Activated CD4-positive, alpha-beta T cell treated with anti-CD3 and anti-CD28 coated beads, Interleukin-2, amount 50 U/mL, for 4 hours (primary cell): ENCODE measurements at places on chromosomes 7 and 10.

- DNase-seq: no peak
These were observed 112.2 kb downstream of the EXOC4 start for GRCh38 chr7:133364959-133365690.

DNA sequence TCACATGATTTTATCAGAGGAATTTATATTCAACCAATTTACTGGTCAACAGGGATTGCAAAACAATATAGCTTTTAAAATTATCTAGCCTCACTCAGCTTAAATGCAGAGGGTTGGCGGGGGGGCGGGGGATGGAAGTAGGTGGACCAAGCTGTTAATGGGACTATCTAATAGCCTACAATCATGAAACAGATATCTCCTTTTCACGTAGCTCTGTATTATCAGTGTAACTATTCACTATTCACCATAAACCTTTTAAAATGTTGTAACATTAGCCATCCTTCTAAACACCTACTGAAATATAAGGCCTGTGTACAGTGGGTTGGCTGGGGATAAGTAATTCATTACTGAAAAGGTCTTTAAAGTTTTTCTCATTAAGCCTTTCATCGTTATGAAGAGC, 56.2 kb downstream of the MINDY3 start:
- DNase-seq: no peak

DNA sequence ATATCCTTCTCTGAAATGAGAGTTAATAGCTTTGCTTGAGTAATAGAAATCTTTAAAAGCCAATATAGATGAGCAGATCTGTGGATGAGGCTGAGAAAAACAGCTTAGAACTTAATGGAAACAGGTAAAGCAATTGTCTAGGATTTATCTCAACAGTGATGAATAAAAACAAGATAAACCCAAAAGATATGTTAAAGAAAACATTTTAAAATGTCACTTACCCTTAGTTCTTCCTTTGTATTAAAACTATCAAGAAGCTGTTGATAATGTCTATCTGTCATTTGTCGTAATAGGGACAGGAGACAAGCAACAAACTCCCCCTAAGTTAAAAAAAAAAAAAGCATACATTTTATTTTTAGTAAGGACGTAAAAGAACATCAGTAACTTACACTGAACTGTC, 272.1 kb upstream of the IMMP2L start:
- no peak for DNase-seq

GRCh38 chr7:21507627-21508343, 35.1 kb upstream of the DNAH11 start:
- peak; percentile 5 for DNase-seq

- DNase-seq: no peak
These were observed 32.1 kb downstream of the RBAK start for GRCh38 chr7:5077740-5078139.

- DNase-seq: no peak
These were observed 30.1 kb upstream of the CDHR3 start for GRCh38 chr7:105932835-105933477.

- DNase-seq: no peak
These were observed 170.6 kb upstream of the GRB10 start for GRCh38 chr7:50953303-50953702.

GRCh38 chr7:41969561-41970105, 266.7 kb upstream of the INHBA start:
- DNase-seq: no peak

GRCh38 chr10:53430974-53431373, 658.4 kb upstream of the MBL2 start:
- no peak for DNase-seq

GRCh38 chr10:5959142-5959541, 18.2 kb downstream of the IL15RA start:
- no peak for DNase-seq

DNA sequence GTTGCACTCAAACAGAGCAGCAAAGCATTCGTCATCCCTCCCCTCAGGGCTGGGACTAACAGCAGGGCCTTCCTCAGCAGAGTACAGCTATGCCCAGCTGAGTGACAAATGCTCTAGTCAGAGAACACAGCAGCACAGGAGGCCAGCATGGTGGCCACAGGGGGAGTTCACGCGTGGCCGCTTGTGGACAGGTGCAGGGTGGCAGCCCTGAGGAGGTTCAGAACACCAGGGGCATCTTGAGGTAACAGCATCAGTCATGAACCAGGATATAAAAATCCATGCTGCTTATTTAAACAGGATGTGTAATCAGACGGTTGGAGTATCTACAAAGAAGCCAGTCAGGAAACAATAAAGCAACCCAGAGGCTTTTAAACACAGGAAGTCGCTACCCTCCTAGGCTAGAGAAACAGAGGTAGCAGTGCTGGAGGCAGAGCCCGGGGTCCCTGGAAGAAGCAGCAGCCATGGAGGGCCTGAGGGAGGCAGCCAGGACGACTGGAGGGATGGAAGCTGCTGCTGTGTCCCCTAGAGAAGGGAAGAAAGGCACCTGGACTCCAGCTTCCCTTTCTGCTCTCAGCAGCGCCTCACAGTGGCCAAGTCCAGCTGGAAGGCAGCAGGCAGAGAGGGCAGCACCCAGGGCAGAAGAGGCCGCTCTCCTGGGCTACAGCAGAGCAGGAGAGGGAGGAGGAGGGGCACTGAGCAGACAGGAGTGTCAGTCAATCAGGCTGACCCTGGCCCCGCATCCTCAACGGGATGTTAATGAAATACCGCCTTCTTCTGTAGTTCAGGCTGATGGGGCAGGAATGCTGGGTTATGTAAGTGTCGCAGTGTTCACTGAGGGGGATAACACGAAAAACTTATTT, 70.8 kb upstream of the UCN3 start:
- DNase-seq: no peak

DNA sequence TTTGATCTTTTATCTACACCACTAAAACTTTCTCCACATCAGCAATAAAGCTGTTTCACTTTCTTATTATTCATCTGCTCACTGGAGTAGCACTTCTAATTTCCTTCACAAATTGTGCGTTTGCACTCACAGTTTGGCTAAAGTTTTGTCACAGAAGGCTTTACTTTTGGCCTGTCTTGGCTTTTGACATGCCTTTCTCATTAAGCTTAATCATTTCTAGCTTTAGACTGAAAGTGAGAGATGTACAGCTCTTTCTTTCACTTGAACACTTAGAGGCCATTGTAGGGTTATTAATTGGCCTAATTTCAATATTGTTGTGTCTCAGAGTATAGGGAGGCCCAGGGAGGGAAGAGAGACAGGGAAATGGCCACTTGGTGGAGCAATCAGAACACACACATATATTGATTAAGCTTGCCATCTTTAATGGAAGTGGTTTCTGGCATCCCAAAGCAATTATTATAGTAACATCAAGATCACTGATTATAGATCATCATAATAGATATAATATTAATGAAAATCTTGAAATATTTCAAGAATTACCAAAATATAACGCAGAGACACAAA, 512.5 kb downstream of the ETV1 start:
- no peak for DNase-seq

DNA sequence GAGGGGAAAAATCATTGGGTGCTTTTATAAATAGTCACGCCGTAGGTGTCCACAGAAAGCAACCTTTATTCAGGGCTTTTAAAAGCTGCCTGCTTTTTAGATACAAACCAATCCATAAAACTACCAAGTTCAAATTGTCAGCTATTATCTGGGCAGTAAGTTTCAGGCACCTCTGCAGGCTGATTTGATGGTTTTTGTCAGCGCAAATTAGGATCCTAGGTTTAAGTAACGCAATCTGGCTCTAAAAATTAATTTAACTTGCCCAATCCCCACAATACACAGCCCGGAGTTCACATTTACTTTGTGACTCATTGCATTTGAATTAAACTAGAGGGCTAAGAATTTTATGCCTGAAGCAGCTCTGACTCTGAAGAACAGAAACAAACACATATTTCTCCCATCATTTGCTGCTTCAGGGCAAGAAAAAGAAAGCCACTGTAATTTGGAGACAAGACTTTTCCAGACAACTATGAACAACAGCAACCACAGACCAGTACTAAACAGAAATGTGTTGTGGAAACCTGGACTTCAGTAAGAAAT, 43.3 kb downstream of the NRP1 start:
- DNase-seq: no peak

DNA sequence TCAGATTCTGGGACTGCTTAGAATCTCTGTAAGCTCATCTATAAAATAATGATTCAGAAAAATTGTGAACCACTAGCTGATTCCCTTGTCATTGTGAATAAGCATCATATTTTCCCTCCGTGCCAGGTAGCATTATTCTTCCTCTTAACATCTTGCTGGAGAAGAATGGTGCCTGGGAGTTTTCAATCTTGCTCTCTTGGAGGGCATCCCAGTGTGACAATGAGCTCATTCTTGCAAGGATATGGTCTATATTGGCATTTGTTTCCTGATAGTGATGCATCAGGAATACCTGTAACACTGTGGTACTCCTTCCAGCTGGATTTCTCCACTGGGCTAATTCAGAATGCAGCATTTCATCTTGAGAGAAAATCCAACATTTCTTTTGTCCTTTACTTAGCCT, 126.4 kb upstream of the ITGB1 start:
- no peak for DNase-seq
